Stimulated activated CD8-positive, alpha-beta memory T cell treated with anti-CD3 and anti-CD28 coated beads, Interleukin-15, amount 100 ng/mL, for 24 hours (primary cell): ENCODE measurements at places on chromosomes 5 and 9.

- no peak for DNase-seq
Measured at GRCh38 chr9:76399856-76400255, 5.6 kb upstream of the RFK start.

- no peak for DNase-seq
Measured at GRCh38 chr9:93952784-93953495, 2.2 kb downstream of the BARX1 start.

DNA sequence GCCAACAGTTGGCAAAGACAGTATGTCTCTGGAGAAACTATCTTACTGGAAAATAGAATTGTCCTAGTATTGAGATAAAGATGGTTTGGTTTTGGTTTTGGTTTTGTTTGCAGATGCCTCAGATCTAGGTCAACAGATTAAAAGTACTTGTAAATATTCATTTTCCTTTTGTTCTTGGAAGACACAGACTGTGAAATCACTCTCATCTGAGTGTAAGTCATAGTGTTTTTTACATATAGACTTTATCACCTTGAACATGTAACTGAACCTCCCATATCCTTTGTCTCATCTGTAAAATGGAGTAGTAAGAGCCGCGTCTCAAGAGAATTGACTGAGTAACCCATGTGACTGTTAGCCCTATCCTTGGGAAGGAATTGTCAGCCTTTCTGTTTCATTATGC, 34.3 kb downstream of the MAP3K1 start:
- DNase-seq, result no peak

GRCh38 chr5:180084638-180085561, 13.3 kb upstream of the RNF130 start:
- no peak for DNase-seq

DNA sequence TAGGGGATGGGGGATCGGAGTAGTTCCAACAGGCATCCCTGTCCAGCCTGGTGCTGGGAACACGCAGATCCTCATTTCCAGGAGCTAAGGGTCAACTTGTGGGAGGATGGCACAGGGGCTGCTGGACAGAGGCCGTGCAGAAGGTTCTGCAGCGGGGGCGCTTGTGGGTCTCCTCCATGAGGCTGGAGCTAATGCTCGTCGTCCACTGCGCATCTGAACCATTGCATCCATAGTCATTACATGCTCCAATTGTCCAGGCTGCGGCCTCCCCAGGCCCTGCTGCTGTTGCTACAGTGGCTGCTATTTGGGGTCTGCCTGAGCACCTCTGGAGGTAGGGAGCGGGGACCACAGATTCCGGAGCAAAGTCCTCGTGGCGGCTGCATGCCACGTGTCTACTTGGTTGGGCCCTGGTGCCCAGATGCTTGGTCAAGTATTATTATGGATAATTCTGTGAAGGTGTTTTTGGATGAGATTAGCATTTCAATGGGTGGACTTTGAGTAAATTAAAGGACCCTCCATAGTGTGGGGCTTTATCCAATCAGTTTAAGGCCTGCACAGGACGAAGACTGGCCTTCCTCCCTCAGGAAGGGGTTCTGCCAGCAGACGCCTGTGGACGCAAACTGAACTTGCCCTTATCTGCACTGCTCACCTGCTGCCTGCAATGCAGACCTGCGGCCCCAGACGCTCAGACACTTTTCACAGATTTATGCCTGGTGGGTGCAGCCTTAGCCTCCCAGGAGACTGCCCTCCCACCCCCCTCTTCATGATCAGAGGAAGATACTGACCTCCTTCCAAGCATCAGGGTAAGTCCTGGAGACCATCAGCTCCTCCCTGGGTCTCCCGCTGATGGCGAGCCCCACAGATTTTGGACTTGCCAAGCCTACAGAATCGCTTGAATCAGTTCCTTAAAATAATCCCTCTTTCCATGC, 127.5 kb upstream of the IRX4 start:
- DNase-seq, result no peak

- DNase-seq, result no peak
Measured at GRCh38 chr5:74943905-74944304, 77.7 kb upstream of the FAM169A start.

DNA sequence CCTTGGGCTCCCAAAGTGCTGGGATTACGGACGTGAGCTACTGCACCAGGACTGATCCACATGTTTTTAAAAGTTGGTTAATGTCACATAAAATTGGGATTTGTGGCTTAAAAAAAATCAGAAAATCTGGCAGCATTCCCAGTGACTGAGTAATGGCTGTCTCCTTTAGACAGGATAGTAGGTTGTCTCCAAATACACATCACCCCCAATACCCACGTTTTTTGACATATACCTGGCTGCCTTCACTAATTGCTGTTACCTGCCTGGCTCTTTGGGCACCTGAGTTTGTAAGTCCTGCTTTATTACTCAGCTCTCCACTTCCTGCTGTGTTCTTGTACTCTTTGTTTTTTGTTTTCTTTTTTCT, 84.8 kb downstream of the KDM4C start:
- no peak for DNase-seq

DNA sequence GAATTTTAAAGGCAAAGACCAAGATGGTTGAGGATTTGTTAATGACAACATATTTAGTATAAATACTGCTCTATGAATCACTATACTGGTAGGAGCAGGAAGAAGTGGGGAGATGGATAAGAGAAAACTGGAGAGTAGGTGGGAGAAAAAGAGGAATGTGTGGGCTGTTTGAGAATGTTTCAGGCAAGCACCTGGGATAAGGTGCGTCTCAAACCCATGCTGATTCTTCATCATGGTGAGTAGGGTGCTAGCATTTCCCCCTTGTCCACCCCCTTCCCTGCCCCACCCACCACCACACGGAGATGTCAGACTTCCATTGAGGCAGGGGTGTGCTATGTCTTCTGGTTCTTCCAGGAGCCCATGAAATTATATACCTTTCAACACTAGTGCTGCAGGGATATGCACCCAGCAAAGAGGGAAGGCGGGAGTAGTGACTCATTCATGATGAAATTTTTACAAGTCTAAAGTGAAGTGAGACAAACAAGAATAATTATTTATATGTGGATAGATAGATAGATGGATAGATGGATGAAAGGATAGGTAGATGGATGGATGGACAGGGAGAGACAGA, 54.3 kb downstream of the MTX3 start:
- DNase-seq, result no peak

GRCh38 chr5:129406440-129406839, 53.7 kb upstream of the ADAMTS19 start:
- DNase-seq, result no peak

- DNase-seq, result no peak
Measured at GRCh38 chr9:136392538-136393449, 7.2 kb downstream of the SNAPC4 start.

DNA sequence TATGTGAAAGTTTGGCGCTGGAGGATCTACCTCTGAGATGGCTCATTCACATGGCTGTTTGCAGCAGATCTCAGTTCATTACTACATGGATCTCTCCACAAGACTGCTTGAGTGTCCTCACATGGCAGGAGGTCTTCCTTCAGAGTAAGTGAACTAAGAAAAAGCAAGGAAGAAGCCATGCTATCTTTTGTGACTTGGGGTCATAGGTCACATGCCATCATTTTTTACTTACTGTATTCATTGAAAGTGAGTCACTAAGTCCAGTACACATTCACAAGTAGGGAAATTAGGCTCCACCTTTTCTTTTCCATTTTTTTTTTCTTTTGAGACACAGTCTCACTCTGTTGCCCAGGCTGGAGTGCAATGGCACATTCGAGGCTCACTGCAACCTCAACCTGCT, 8.7 kb upstream of the CDKN2AIPNL start:
- no peak for DNase-seq

DNA sequence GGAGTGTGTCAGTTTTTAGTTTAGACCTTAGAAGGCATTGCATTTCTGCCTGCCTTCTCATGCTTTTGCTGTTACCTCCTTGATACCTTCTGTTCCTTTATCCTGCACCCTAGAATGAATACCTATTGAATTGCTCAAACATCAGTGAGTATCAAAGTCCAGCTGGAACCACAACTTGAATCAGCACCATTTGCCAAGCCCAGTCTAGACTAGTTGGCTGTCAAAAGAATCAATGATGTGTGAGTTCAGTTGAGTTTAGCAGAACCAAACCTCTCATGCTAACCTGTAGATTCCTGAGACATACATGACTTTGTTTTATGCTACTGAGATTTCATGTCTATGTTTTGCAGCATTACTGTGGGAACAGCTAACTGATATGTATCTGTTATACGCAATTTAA, 116.6 kb downstream of the FAM170A start:
- DNase-seq, result no peak

- no peak for DNase-seq
Measured at GRCh38 chr9:136243631-136244030, 2.0 kb downstream of the QSOX2 start.

DNA sequence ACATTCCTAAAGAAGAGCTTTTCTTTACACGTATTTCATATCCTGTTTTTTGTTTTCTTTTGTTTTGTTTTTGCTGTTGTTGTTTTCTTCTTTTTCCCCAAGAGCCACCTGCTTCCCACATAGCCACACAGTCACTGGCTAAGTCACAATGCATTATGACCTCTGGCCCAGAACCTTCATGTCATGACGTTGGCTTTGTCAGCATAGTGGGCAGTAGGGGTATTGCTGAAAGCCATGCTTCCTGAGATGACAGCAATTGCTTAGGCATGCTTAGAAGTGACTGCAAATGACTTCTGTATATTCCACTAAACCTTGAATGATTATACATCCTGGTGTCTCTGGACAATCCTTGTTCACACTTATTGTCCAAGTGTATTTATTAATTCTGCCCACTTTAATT, 375.8 kb downstream of the TAF11L14 start:
- DNase-seq, result no peak

DNA sequence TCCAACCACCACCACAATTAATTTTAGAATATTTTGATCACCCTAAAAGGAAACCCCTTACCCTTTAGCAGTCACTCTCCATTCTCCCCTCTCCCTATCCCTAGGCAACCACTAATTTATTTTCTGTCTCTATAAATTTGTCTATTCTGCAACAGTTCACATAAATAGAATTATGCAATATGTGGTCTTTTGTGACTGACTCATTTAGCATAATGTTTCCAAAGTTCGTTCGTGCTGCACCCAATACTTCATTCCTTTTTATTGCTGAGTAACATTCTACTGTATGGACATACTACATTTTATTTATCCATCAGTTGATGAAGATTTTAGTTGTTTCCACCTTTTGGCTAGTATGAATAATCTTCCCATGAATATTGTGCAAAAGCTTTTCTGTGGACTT, 18.2 kb upstream of the CDC20B start:
- no peak for DNase-seq

- no peak for DNase-seq
Measured at GRCh38 chr9:100549048-100549447, 28.8 kb upstream of the CAVIN4 start.

DNA sequence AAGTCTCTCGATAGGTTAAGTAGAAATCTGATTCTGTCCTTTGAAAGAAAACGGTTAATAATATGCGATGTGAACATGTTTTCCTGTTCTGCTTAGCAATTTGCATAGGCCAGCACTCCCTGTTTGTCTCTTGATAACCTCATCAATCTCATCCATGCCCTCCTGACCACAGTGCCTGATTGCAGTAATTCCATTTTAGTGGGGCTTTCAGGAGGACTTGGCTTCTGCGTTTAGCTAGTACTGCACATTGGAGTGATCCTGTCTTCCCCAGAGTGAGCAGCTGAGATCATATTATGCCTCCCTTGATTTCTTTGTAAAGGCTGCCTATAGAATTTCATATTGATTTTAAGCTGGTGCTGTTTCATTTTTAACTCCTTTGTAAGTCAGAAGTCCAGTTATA, 335.9 kb upstream of the ISL1 start:
- no peak for DNase-seq

DNA sequence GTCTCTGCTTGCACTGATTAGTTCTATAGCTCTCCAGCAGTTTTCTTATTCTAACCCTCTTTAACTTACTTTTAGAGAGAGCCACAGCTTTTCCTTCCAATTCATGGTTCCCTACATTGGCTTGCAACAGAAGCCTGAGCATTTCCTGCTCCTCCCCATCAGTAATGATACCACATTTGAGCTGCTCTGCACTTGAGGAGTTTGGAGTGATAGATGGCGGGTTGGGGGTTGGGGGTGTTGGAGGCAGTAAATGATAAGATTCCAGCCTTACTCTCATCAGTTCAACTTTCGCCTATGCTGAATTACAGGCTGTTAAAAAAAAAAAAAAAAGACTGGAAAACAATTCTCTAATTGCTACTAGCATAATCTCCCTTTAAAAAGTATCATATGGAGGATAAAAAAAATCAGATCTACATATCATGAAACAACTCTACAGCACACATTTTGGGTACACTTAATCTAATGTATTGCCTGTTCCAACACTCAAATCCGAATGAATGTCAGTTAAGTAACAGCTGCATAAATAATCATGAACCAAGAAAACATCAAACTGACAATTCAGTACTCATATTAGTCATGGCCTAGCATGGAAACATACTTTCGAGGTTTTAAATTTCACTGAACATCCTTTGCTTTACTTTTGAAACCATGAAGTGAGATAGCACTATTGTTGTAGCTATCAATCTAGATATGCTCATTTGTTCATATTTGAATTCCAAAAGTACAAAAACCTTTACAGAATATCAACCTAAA, 224.7 kb downstream of the NFIB start:
- no peak for DNase-seq

- no peak for DNase-seq
Measured at GRCh38 chr5:180323941-180324600, 29.1 kb downstream of the GFPT2 start.

DNA sequence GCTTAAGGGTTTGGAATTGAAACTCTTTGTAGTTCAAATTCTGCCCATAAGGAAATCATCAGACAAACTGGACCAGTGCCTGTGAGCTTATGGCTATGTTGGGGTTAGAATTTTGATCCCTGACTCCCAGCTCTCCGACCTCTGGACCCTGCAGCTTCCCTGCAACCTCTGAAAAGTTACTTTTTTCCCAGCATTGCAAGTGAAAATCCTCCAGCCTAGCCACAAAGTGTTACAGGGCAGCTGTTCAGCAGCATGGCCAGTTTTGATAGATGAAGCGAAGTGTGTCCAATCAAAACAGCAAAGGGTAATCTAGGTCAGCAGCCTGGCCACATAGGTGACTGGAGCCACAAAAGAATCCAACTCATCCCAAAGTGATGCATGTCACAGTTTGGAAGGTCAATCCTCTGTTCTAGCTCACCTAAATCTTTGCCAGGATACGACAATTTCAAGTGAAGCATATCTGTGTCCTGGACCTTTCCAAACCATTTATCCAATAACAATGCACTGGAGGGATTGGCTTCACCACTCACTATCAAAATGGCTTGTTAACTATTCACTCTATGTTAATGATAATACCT, 4.7 kb upstream of the CPEB4 start:
- DNase-seq, result no peak
